ENCODE measurements at places on chromosomes 11 and 22. TPM values are rescaled to one million over a fixed set of nuclear protein-coding genes. Genes with fewer than 3 reads are reported as not detected.

DNA sequence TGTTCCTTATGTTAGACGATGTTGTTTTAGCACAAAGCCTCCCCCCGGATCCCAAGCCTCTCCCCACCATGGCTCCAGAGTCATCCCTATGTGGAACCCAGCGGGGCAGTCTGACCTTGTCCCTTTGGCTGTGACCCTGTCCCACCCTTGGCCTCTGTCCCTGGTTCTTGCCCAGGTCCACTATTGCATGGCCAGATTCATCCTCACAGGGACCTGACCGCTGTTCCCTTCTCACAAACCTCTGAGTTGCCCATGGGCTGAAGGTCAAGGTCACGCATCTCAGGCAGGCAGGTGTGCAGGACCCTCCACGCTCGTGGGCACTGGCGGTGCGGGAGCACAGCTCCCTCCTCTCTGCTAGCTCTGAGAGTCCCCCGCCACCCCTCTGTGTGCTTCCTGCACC lies 39.0 kb downstream of the BCR start:
- DNase-seq, result no peak

DNA sequence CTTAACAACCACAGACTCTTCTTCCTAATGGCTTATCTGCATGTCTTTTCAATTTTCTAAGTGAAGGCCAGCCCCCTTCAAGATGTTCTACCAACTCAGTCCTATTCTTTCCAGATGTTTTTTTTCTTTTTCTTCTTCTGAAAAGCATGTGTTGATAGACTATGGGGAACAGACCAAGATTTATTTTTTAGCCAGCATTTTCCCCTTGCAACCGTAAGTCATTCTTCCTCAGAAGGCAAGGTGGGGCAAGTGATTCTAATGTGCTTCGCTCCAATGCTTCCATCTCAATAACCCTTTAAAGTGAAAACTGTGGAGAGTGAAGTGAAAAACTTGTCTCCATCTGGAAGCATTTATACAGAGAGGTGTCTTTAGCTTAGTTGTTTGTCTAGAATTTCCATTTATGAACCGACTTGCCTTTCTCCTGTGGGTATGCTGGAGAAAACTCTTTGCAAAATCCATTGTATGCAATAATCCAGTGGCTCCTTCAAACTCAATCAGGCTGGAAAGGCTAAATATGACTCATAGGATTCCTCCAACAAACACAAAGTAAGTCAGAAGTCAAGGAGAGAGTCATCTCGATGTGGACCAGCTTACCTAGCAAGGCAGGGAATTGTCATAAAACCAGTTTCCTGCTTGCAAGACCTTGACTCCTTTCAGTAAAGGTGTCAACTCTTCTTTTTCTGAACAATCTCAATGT lies 83.7 kb downstream of the MAML2 start:
- no peak for DNase-seq

GRCh38 chr11:116683982-116684381 lies 88.8 kb downstream of the BUD13 start:
- no peak for DNase-seq

DNA sequence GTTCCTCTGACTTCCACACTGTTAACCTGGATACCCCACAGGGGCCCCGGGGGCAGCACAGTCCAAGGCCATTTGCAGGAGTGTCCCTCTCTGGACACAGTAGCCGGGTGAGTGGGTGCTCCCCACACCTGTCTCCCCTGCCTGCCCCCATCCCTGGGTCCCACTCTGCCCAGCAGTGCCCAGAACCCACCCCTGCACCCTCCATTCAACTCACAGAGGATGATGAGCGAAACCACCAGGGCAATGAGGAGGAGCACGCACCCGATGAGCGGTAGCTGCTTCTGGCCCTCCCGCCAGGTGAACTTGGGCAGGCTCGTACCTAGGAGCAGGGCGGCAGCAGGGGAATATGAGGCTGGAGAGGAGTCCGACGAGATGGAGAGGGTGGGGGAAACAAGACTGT lies 12.2 kb downstream of the TMPRSS13 start:
- DNase-seq, result no peak

GRCh38 chr22:45946805-45947600 lies 30.0 kb downstream of the WNT7B start:
- DNase-seq, result no peak

GRCh38 chr11:74332291-74332690 lies 20.9 kb upstream of the P4HA3 start:
- DNase-seq, result no peak

GRCh38 chr22:19930551-19931486 lies 10.8 kb upstream of the COMT start:
- no peak for DNase-seq

GRCh38 chr11:22602504-22602903 lies 23.1 kb downstream of the FANCF start:
- DNase-seq, result no peak

DNA sequence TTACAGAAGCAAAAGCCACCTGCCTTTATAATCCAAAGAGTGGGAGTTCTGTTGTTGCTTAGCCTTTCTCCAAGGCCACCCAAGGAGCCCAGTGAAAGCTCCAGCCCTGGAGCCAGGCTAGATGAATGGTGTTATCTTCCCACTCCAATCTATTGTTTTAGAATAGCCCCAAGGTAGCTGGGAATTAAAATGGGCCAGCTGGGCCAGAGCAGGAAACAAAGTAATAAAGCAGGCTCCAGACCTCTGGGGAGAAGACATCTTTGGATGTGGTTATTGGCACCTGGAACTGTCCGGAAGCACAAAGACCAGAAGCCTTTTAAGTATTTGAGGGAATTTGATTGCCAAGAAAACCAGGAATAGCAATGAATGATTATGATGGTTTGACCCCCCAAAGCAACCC lies 8.8 kb downstream of the C11orf96 start:
- DNase-seq, result no peak

Gene SLCO2B1
- not detected for total RNA-seq

Gene KCNK4
- 0.47 TPM for total RNA-seq

Gene SERHL2
- 4.4 TPM for total RNA-seq
